Activated naive CD4-positive, alpha-beta T cell treated with anti-CD3 and anti-CD28 coated beads for 36 hours (primary cell): ENCODE measurements at places on chromosomes 2 and 18.
A peak's percentile ranks its signal among the peaks of the same experiment; 100 is the strongest.

- DNase-seq: no peak
These were observed 712.5 kb upstream of the LRATD1 start for GRCh38 chr2:13919981-13920382.

DNA sequence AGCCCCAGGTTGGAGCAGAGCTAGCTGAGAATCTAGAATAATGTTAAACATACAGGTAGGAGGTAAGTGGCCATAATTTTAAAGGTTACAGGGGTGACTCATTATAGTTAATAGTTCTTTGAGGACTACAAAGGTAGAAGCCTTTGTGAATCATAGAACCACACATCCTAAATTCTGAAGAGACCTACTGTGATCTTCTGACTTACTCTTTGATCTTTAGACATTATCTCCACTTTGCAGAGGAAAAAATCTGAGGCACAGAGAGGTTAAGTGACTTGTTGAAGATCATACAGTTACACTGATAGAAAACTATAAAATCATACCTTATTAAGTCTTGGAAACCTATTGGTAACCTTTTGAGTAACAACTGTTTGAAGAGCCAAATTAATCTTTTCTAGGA lies 1051.3 kb upstream of the NRXN1 start:
- no peak for DNase-seq

- no peak for DNase-seq
These were observed 428.6 kb downstream of the ERBB4 start for GRCh38 chr2:212109792-212110680.

GRCh38 chr2:180124273-180125139 lies 117.4 kb upstream of the CWC22 start:
- DNase-seq: no peak

GRCh38 chr2:137467246-137467862 lies 496.9 kb upstream of the HNMT start:
- peak; percentile 14 for DNase-seq

DNA sequence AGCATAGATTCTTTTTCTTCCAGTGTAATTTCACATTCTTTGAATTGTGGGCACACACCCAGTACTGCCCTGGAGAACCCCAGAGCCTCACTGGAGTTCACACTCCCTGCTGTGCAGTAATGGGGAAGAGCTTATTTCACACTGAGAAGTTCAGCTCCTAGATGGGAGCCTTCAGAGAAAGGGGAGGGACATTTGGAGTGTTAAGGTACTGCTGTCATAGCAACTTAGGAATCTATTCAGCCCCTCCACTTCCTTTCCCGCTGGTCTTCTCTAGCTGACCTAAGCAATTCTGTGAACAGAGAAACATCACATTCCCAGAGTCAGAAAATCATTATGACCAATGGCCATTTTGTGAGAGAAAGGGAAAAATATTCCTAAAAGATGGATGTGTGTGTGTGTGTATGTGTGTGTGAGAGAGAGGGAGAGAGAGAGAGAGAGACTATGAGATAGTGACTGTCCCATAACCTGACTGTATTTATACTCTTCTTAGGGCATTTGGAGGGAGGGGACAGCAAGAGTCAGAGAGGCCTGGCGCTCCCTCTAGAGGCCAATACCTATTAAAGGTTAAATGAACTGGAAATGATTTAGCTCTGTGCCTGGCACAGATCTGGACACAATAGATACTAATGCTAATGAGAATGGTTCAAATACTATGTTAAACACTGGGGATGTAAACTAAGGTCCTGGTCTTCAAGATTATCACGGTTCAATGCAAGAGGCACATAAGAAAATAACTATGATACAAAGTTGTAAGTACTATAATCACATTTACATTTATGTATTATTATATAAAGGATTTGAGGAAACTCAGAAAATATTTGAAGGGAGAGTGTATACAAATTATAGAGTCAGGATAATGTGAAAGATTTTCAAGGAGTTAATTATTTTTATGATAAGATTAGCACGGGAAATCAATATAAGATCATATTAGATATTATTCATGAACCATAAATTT lies 41.5 kb upstream of the RPE start:
- DNase-seq: peak; percentile 63

GRCh38 chr2:28390746-28391563 lies 1.7 kb upstream of the FOSL2 start:
- DNase-seq: no peak

DNA sequence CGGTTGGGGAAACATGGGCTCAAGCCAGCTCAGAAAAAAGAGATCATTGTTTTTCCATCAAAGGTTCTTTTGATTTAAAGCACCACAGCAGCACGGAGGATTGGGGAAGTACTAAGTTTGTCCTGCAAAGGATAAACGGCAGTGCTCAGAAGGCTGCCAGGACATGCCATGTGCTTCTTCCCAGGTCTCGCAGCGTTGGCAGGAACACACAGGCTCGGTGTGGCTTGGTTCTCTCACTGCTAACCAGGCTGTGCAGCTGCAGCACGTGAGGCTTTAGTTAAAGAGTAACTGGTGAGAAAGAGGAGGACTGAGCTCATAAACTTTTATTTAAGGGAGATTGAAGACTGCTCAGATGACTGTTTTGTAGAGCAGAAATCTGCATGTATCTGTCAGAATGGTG lies 264.3 kb downstream of the TSN start:
- DNase-seq: no peak

GRCh38 chr2:135773917-135774316 lies 32.3 kb downstream of the UBXN4 start:
- no peak for DNase-seq

DNA sequence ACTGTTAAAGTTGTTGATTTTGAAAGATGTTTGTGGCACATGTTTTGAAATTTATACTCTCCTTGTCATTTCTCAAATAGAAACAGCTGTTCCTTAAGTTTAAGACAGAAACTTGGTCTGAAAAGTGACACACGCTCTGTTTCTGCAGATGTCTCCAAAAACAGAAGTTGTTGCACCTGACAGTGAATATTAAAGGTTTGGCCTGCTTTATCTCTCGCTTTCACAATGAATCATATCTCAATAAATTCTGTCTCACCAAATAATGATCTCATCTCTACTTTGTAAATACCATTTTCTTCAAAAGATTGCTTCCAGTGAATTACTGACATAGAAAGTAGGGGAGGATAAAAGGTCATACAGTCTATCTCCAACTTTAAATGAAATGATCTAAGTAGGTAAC lies 294.9 kb upstream of the SYT4 start:
- no peak for DNase-seq

DNA sequence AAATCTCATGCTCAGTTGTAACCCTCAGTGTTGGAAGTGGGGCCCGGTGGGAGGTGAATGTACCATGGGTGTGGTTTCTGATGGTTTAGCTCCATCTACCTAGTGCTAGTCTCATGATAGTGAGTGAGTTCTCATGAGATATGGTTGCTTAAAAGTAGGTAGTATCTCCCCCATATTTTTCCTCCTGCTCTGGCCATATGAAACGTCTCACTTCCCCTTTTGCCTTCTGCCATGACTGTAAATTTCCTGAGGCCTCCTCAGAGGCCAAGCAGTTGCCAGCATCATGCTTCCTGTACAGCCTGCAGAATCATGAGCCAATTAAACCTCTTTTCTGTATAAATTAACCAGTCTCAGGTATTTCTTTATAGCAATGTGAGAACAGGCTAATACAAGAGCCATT lies 62.8 kb upstream of the RNF152 start:
- no peak for DNase-seq

DNA sequence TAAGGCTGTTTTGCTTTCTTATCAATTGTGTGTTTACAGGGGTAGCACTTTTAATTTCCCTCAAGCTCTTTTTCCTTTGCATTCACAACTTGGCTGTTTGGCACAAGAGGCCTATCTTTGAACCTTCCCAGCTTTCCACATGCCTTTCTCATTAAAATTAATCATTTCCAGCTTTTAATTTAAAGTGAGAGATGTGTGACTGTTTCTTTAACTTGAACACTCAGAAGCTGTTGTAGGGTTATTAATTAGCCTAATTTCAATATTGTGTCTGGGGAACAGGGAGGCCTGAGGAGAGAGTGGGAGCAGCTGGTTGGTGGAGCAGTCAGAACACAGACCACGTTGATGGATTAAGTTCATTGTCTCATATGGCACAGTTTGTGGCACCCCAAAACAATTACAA lies 4.7 kb downstream of the ASB1 start:
- DNase-seq: no peak

DNA sequence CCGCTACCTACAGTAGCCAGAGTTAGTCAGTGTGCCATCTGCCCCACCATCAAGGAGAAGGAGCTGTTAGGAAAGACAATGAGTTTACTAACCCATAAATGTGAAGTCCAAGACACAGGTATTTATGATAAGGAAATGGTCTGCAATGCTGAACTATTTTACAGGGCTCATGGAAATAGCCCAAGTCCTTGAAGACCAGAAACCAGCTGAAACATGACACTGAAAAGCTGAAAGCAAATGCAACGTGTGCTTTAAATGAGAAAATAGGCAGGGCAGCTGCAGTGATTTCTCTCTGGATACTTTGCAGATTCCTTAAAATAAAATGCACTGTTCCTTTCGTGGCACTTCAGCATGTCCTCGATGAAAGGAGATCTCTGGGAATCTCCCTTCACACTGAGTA lies 256.4 kb upstream of the TCF4 start:
- no peak for DNase-seq

DNA sequence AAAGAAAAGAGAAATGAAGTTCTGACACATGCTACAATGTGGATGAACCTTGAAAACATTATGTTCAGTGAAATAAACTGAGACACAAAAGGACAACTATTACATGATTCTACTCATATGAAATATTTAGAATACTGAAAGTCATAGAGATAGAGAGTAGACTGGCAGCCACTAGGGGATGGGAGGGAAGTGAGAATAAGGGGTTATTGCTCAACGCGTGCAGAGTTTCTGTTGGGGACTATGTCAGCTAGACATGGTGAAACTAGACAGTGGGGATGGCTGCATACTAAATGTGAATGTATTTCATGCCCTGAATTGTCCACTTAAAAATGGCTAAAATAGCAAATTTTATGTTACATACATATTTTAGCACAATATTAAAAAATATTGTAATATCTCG lies 108.7 kb upstream of the ATL2 start:
- DNase-seq: no peak
